Hair follicle dermal papilla cell (primary cell): ENCODE measurements at places on chromosomes 6 and 20. TPM values are rescaled to one million over a fixed set of nuclear protein-coding genes. Genes with fewer than 3 reads are reported as not detected.

DDR1 gene
- 13.8 and 15.5 TPM in 2 replicates for total RNA-seq

ME1 gene
- 28.7 and 31.9 TPM in 2 replicates for total RNA-seq

DUSP15 gene
- total RNA-seq = 2.1 TPM in 1 of 2 replicates, not detected in the other

GNRH2 gene
- total RNA-seq = 0.49 TPM in 1 of 2 replicates, not detected in the other

TENT5A gene
- 50.0 and 61.7 TPM in 2 replicates for total RNA-seq

TGM3 gene
- total RNA-seq = not detected in 2 replicates

COL12A1 gene
- total RNA-seq = 1,804 and 2,318 TPM in 2 replicates

SLC44A4 gene
- total RNA-seq = not detected in 2 replicates

RBPJL gene
- not detected in 2 replicates for total RNA-seq

HLA-DOA gene
- 0.49 and 0.65 TPM in 2 replicates for total RNA-seq

SLC35F1 gene
- under 0.01 TPM in 1 of 2 replicates, not detected in the other for total RNA-seq

GTSF1L gene
- not detected in 2 replicates for total RNA-seq

GSTA2 gene
- not detected in 2 replicates for total RNA-seq

RAB23 gene
- 74.3 and 104 TPM in 2 replicates for total RNA-seq

BTNL2 gene
- total RNA-seq = not detected in 2 replicates

HRH3 gene
- not detected in 2 replicates for total RNA-seq

TREML2 gene
- total RNA-seq = not detected in 2 replicates

ARMC2 gene
- total RNA-seq = 5.2 and 6.3 TPM in 2 replicates

VWA7 gene
- total RNA-seq = under 0.01 and 0.97 TPM in 2 replicates

DEFB112 gene
- not detected in 2 replicates for total RNA-seq

EYS gene
- under 0.01 TPM in 2 replicates for total RNA-seq

ZSCAN23 gene
- total RNA-seq = 4.0 and 4.5 TPM in 2 replicates

MUCL3 gene
- total RNA-seq = not detected in 2 replicates

ACTL10 gene
- total RNA-seq = 2.3 and 4.5 TPM in 2 replicates

YTHDF1 gene
- 27.7 and 32.0 TPM in 2 replicates for total RNA-seq

KCNG1 gene
- 3.2 and 7.0 TPM in 2 replicates for total RNA-seq

TMEM217 gene
- total RNA-seq = 0.32 and 1.3 TPM in 2 replicates

SRMS gene
- total RNA-seq = not detected in 2 replicates

KHDC1L gene
- 1.1 TPM in 1 of 2 replicates, not detected in the other for total RNA-seq

DLL1 gene
- total RNA-seq = 0.32 and 2.3 TPM in 2 replicates

SLC22A2 gene
- not detected in 2 replicates for total RNA-seq

NKX2-4 gene
- not detected in 2 replicates for total RNA-seq

MAK gene
- not detected in 2 replicates for total RNA-seq

TAAR8 gene
- total RNA-seq = not detected in 2 replicates

B3GAT2 gene
- under 0.01 TPM in 1 of 2 replicates, not detected in the other for total RNA-seq

SDCBP2 gene
- 2.1 TPM in 2 replicates for total RNA-seq

RAB32 gene
- 108 and 111 TPM in 2 replicates for total RNA-seq

TRAPPC3L gene
- total RNA-seq = 0.49 TPM in 1 of 2 replicates, not detected in the other

MEP1A gene
- not detected in 2 replicates for total RNA-seq

COL9A3 gene
- 0.24 TPM in 1 of 2 replicates, not detected in the other for total RNA-seq

AVP gene
- total RNA-seq = not detected in 2 replicates

OR12D3 gene
- total RNA-seq = not detected in 2 replicates

RPP40 gene
- 7.0 and 9.2 TPM in 2 replicates for total RNA-seq
